ENCODE measurements at places on chromosomes 11 and 22.

DNA sequence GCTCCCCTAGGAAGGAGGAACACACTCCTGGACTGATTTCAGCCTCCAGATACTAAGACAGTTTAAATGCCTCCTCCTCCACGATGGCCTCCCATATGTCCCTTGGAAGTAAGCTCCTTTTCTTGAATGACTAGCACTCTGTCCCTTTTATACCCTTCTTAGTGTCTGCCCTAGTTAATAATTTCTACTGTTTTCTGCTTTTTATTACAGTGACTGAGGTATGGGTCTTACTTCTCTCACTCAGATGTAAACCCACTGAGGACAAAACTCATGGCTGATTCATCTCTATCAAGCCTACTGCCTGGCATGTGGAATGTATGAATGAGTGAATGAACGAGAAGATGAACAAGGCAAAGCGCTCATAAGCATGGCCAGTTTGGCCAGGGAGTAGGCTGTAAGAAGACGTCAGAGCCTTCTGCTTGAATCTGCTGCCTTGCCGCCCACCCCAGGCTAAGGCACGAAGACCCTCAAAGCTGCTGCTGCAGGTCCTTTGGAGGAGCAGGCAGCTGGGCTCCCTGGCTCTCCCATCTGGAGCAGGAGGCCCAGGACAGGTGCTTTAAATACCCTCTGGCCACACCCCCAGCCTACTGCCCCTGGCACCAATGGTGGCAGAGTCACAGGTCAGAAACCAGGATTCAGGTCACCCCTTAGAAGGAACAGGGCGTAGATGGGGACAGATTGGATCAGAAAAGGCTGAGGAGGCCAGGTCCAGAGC, 8.2 kb upstream of the PGA3 start:
- DNase-seq = no peak

- DNase-seq = no peak
Measured at GRCh38 chr11:829847-830294, 2.2 kb downstream of the CRACR2B start.

DNA sequence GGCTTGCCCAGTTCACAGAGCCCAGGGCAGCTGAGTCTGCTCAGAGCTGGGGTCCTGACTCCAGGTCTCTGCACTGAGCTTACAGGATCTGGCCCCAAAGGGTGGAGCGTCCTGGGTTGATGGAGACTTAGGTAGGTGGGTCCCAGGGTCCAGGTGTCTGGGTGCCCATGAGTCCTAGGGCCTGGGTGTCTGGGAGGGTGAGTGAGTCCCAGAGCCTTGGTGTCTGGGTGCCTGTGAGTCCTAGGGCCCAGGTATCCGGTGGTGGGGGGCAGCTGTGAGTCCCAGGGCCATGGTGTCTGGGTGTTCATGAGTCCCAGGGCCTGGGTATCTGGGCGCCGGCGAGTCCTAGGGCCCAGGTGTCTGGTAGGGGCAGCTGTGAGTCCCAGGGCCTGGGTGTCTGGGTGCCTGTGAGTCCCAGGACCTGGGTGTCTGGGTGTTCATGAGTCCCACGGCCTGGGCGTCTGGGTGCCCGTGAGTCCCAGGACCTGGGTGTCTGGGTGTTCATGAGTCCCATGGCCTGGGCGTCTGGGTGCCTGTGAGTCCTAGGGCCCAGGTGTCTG, 1505.6 kb downstream of the BRD1 start:
- no peak for DNase-seq

- no peak for DNase-seq
Measured at GRCh38 chr11:76803811-76804600, 20.9 kb downstream of the TSKU start.

GRCh38 chr11:77135069-77135468, 7.0 kb downstream of the MYO7A start:
- DNase-seq = no peak

DNA sequence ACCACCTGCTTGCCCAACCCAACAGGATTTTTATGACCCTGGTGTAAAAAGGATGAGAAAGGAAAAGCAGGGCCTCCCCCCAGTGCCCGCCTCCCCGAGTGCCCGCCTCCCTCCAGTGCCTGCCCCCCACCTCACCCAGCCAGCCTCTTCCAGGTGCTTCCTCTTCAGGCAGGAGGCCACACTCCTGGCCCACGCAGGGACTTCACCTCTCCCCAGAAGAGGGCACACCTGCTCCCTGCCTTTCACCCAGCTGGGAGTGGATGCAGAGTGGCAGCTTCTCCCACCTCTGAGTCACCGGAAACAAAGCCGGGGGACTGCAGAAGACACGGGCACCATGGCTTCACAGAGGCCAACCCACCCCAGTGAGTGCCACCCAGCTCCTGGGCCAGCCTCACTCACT, 16.1 kb downstream of the CPT1A start:
- DNase-seq = no peak

GRCh38 chr11:83159902-83160865, 3.3 kb downstream of the PCF11 start:
- DNase-seq = peak; percentile 33

DNA sequence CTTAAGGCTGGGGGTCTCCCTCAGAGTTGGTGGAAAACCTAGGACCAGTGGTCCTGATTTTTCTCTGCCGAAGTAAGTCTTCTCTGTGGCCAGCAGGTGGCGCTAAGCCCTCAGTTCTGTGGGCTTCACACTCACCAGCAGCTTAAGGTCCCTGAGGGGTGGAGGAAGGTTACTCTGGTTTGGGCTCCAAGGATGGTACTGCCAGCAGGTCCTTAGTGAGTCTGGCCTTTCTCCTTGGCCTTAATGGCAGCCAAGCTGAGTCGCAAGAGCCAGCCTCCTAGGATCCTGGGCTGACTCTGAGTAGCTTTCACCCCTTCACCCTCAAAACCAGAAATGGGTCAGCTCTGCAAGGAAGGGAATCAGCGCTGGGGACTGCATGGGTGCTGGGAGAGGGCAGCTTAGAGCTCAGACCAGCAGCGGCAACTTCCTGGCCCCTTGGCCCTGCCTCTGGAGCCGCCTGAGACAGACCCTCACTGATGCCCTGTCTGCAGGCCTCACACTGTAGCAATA, 4.4 kb downstream of the KCNJ11 start:
- peak; percentile 91 for DNase-seq

DNA sequence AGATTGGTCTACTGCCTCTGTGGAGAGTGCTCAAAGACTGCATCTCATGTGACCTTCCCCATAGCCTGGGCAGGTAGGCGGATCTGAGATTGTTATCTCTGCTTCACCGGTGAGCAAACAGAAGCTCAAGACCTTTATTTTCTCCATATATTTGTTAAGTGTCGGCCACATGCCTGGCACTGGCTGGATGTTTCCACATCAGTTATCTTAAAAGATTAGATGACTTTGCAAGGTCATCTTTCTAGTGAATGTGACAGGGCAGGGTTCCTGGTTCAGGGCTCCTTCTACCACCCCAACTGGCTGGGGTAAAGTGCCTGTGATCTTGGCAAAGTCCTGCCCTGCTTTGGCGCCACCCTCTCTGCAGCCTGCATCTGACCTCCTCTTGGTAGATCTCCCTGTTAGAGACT, 125.0 kb downstream of the CCDC81 start:
- no peak for DNase-seq

GRCh38 chr11:94330789-94331188, 26.4 kb downstream of the IZUMO1R start:
- DNase-seq = peak; percentile 46

GRCh38 chr11:120766318-120766717, 254.8 kb downstream of the GRIK4 start:
- DNase-seq = no peak

DNA sequence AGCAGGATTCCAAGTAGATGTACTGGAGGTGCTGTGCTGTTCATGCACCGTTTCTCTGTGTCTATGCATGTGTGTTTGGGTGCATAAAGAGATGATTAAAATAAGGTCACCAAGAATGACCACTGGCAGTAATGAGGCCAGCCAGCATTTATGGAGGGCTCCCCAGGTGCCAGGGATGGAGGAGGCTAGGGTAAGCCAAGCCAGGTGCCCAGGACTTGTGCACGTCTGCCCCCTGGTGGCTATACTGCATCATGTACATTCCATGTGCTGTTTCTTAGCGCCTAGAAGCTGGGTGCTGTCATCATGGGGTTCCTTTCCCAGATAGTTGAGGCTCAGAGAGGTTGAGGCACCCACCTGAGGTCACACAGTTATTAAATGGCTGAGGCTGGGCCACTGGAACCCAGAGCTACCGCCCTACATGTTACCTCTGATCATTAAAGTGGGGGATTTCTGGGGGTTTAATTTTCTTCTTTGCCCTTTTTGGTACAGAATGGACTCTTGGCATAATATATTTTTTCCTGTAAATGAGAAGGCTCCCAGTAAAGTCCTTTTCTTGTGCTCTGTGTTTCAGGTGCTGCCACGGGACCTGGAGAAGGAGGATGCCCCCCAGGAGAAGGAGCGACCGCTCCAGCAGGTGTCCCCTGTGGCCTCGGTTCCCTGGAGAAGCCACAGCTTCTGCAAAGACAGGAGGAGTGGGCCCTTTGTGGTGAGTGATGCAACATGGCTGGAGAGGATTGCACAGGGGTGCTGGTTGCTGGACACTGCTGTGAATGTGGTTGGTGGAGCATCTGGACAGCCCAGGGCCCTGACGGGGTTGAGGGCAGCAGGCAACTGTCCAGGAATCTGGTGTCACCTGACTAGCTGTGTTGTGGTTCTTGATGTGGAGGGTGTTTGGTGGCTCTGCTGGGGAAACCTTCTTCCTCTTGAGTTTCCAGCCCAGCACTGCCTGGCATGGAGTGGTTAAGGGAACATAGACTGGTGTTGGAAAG, 96.4 kb downstream of the KIAA1671 start:
- peak; percentile 82 for DNase-seq

DNA sequence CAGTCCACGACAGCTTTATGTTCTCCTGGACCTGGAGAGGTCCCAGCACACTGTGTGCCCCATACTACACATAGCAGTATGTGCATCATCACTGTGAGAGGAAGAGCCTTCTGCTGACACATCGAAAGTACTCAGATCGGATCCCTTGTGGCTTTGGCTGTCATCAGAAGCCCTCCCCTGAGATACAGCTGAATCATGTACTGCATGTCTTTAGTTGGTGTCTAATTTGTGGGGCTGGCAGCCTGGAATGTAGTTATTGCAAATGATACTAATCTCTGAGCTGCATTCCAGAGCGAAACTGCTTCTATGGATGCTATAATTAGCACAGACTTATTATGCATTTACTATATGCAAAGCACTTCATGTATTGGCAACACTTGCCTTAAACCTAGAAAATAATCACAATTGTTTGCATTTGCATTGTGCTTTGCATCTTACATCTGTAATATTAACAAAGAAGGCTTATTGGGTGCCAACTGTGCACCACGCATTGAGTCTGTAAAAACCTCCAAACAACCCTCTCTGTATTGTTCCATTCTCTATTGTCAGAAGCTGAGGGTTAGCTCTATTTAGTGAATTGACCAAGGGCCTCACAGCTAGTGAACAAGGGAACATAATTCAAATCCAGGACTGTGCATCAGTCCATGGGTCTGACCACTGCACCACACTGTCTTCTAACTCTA, 89.2 kb upstream of the CRTAM start:
- peak; percentile 74 for DNase-seq

DNA sequence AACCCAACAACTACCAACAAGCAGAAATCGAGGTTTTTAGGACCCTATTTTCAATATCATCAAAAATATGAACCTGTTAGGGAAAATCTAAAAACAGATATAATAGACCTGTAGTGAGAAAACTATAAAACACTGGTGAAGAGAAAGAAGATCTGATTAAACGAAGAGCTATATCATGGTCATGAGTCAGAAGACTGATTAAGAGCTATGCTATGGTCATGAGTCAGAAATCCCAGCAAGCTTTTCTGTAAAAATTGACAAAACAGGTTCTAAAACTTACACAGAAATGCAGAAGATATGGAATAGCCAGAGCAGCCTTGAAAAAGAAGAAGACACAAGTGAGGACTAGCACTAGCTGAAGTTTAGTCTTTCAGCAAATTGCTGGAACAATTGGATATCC, 345.0 kb downstream of the TBC1D22A start:
- peak; percentile 71 for DNase-seq

- no peak for DNase-seq
Measured at GRCh38 chr22:39654131-39654926, 83.8 kb downstream of the CACNA1I start.

GRCh38 chr22:38137876-38138687, 27.6 kb upstream of the BAIAP2L2 start:
- no peak for DNase-seq

- DNase-seq = no peak
Measured at GRCh38 chr11:62534779-62535545, 11.6 kb downstream of the AHNAK start.

- peak; percentile 59 for DNase-seq
Measured at GRCh38 chr11:94732617-94733281, 35.4 kb upstream of the AMOTL1 start.

DNA sequence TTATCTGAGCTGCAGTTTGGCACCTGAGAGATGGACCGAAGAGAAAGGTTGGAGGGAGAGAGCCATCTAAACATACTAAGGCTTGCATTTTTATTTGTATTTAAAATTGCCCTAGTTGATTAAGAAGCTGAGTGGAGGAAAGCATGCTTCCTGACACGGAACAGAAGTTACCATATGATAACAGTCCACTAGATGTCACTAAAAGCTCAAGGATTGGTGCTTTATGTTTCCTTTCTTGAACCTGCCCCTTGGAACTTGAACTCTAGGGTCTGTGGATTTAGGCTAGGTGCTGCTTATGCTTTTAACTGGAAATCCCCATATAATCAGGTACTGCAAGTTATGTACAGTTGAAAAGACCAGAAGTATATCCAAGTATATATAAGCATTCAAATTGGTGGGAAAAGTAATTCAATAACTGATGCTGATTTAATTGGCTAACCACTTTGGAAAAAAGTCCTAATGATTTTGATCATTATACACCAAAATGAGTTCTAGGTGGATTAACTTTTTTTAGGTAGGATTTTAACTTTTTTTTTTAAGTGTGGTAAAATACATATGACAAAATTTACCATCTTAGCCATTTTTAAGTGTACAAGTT, 9.5 kb downstream of the RBMXL2 start:
- DNase-seq = peak; percentile 78

GRCh38 chr11:76787911-76788596, 4.9 kb downstream of the TSKU start:
- DNase-seq = peak; percentile 87

- no peak for DNase-seq
Measured at GRCh38 chr11:38672445-38672844, 2074.4 kb upstream of the RAG2 start.

DNA sequence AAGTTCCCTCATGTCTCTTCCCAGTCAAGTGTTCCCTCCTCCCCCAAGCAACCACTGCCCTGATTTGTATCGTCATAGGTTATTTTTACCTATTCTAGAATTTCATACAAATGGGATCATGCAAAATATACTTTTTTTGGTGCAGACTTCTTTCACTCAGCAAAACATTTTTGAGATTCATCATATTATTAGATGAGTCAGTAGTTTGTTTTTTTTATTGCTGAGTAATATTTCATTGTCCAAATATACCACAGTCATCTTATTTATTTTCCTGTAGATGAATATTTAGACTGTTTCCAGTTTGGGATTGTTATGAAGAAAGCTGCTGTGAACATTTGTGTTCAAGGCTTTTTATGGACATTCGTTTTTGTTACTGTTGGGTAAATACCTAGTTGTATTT, 126.2 kb upstream of the SEZ6L start:
- no peak for DNase-seq

DNA sequence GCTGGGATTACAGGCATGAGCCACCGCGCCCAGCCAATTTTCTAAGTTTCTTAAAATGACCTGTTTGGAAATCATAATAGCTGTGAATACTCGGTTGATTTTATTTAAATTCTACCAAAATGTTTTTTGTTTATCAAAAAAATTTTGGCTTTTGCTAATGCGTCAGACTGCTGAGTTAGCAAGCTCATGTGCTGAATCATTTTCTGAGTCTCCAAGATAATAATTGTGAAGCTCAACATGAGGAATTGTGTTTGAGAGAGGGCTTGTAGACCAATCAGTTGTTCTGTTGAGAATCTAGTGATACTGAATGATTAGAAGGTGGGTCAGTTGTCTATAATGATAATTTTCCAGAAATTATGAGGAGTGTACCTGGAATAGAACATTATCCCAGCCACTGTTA, 15.9 kb downstream of the RNF214 start:
- no peak for DNase-seq
